ENCODE measurements at places on chromosomes 2 and 18. TPM values are rescaled to one million over a fixed set of nuclear protein-coding genes. Genes with fewer than 3 reads are reported as not detected.

GRCh38 chr18:73577365-73577764, 570.3 kb downstream of the FBXO15 start:
- no peak overlapping the region for H3K4me3 ChIP-seq
- DNase-seq = no peak
- H3K27ac ChIP-seq = no peak overlapping the region
- no peaks in the 10 kb centered on the region for H3K36me3 ChIP-seq
- no peaks in the 10 kb centered on the region for H3K4me1 ChIP-seq
- no peaks in the 10 kb centered on the region for H3K27me3 ChIP-seq

DNA sequence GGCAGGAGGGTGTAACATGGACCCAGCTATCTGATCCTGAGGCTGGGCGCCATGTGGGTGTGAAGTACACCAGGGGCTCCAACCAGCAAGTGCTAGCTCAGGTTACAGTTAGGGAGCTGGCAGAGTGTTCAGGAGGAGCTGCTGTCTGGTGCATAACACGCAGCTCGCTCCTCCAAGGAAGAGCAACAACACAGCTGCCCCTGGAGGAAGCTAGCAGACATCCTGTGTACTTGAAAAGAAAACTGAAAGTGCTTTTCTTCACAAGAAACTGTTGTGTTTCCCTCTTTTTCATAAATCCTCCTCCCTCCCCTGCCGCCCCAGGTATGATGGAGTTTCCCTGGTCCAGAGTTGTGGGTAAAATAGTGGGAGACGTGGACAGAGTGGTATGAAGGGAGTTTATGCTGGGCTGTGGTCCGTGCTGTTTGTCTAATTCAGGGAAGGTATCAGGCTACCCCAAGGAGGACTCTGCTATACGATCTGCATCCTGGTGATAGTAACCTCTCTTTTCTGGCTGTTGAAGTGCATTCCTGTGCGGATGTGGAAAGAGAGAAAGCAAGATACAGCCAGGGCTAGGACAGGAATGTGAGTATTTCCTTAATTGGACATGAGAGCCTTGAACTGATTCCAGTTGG, 6.1 kb upstream of the LBH start:
- peak overlapping the region; percentile 43 for H3K4me3 ChIP-seq
- no peaks in the 10 kb centered on the region for H3K36me3 ChIP-seq
- no peak for DNase-seq
- peaks cover 39% of the 10 kb centered on the region for H3K4me1 ChIP-seq
- no peaks in the 10 kb centered on the region for H3K27me3 ChIP-seq
- H3K27ac ChIP-seq = peak overlapping the region; percentile 80

The CHRNG gene
- not detected for total RNA-seq

The CHST10 gene
- total RNA-seq = 7.6 TPM

The C1QL2 gene
- not detected for total RNA-seq

Measured in lower lobe of right lung (tissue), 2 donors.